ENCODE measurements at places on chromosomes 1 and 21.
A peak's percentile ranks its signal among the peaks of the same experiment; 100 is the strongest.

- DNase-seq, result no peak
Measured at GRCh38 chr1:215704089-215704860, 137.2 kb downstream of the KCTD3 start.

DNA sequence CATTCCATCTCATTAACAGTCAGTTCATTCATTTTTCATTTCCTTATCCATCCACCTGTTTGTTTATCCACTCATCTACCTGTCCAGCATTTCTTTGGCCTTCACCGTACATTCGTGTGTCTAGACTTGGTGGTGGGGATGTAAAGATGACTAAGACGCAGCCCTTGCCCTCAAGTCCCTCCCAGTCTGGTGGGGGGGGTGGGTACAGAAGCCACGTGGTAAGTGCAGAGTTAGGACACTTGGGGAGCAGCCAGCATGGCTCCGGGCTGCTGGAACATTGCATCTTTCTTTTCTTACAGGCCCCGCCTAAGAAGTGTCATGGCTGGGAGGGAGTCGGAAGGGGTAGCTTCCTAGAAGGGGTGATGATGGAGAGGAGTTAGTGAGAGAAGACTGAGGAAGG is 17.2 kb downstream of the KIF26B start:
- no peak for DNase-seq

DNA sequence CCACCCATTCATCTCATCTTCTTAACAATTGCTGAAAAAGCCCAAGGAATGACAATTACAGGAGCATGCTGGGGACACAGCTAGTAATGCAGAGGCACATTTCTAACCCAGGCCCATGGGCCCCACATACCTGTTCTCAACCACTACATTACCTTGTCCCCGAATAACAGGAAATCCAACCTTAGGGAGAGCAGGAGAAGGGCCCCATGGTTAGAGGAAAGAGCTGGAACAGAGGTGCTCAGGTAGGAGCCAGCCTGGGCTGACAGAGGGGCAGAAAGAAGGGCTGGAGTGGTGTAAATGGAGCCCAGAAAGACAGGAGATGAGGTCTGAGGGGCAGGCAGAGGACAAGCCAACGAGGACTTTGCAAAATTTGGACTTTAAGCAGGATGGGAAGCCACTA is 11.4 kb upstream of the S100A8 start:
- DNase-seq, result no peak

GRCh38 chr1:153832293-153832692 is 57.1 kb downstream of the SLC27A3 start:
- DNase-seq, result no peak

DNA sequence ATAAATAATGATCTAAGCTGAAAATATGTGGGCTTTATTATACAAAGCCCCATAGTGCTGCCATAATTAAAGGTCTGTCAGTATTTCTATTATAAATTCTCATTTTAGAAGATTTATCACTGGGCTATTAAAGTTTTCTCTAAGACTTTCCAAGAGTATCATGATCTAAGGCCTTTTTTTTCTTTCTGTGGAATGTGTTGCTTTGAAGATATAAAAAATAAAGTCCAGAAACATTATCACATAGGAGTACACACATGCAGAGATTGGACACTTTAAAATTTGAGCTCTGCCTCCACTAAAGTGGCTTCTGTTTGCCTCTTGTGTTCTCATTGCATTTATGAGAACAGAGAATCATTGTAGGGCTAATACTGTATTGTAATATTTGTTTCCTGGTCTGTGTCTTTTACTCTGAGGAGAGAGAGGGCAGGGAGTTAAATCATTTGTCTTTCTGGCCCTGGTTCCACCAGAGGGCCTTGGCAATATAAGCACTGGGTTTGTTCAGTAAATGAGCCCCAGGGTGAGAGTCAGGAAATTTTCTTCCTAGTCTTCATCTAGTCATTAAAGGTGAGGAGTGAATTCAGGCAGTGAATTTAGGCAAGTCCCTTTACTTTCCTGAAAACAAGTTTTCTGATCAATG is 70.2 kb downstream of the NFIA start:
- DNase-seq, result no peak

GRCh38 chr1:53728702-53729455 is 10.1 kb downstream of the GLIS1 start:
- no peak for DNase-seq

GRCh38 chr1:71577451-71578131 is 496.8 kb upstream of the ZRANB2 start:
- no peak for DNase-seq

- no peak for DNase-seq
Measured at GRCh38 chr1:164473544-164473943, 85.4 kb upstream of the PBX1 start.

DNA sequence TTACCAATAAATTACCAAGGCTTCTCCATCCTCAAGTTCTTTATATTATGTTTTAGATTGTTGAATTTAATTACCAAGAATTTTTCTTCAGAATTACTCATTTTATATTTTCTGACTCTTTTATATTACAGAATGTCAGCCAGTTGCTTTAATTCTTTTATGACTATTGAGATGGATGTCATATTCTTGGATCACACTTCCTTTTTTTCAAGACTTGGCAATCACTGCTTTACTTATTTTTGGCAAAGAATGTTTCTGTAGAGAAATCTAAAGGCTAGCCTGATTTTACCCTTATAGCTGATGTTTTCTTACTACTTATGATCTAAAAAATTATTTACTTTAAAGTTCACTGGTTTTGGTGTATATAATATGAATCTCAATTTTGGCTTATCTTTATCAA is 721.1 kb upstream of the TMPRSS15 start:
- no peak for DNase-seq

DNA sequence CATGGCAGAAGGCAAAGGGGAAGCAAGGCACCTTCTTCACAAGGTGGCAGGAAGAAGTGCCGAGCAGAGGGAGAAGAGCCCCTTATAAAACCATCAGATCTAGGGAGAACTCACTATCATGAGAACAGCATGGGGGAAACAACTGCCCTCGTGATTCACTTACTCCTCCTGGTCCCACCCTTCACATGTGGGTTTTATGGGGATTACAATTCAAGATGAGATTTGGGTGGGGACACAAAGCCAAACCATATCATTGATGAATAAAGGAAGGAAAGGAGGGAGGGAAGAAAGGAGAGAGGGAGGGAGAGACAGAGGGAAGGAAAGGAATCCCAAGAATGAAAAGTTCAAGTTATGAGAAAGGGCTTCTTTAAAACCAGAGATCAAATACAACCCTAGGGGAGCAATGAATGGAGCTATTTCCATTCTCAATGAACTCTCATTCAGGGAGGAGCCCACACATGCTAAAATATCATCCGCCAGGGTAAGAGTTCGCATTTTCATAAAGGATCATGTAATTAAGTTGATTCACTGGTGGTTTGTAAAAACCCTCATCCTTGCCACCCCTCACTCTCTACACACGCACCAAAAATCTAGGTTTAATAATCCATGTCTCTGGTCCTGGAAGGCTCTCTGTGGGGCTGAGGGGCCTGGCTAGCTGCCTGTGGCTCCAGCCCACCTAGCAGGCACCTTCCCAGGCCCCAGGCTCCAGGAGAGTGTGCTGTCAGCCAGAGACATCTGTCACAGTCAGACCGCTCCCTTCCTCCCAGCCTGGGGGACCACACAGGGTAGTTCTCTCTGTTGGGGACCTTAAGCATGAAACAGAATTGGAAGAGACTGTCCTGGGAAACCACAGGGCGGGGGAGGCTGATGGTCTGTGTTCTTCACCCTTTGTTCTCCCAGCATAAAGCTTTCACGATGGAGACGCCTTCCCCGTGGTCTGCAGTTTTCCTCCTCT is 94.0 kb downstream of the CCDC185 start:
- no peak for DNase-seq

DNA sequence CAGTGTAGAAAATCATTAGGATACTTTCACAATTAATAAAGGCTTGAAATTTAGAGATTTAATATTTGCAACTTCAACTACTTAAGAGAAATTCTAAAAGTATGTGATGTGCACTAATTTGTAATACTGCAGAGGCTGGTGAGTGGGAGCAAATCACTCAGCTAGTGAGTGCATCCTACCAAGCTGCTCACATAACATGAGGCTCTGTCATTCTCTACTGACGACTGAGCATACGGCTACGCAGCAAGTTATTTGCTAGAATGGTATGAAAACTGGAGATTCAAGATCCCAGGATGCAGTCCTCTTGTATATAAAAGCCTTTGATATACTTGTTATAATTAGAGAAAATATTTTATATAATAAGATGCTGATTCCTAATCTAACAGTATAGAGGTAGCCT is 90.1 kb downstream of the ATP1B1 start:
- no peak for DNase-seq

DNA sequence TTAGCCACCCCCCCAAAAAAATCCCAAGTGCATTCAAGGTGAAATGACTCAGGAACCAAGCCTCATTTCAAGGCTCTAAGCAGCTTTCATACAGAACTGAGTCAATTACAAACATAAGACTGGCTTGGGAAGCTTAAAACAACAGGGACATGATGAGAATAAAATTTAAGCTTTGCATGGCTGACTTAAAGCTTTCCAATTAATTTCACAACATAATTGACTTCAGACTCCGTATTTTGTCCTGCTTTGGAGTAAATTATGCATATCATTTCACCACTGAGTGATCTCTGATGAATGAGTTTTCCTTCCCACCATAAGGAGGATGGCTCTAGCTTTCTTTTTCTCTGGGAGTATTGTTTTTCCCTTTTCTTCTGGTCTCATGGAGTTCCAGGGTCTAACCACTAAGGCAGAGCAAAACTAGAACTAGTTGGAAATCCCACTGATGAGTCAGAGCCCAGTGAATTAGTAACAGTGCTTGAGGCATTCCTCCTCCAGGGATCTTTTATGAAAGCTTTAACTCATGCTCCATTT is 72.8 kb downstream of the XCL2 start:
- peak; percentile 98 for DNase-seq

DNA sequence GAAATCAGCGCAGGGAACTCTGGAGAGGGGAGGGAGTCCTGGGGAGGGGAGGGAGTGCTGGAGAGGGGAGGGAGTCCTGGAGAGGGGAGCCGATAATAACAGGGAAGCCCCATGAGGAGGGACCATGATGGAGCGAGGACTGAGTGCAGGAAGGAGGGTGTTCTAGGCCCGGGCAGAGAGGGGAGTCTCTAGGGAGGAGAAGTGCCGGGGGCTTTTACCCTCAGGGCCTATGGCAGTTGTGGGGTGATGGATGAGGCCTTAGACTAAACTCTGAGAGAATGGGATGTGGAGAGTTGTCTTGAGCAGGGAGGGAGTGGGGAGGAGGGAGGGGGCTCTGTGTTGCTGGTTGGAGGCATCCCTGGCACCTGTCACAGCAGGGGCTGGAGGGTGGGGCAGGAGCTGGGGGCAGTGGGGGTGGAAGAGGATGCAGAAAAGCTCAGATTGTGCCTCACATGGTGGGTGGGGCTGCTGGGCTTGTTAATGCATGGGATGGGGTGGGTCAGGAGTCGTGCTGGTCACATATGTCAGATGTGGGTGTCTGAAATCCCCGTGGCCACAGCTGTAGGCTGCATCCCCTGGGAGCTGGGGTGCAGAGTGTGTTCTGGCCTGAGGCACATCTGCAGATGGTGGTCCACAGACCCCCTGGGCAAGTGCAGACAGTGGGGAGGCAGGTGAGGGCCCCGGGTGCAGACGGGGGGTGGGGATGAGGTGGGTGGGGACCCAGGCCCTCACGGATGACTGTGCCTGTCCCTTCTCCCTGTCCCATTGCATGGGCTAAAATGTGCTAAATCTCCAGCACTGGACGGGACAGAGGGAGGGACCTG is 88.4 kb upstream of the COL6A1 start:
- DNase-seq, result no peak

GRCh38 chr21:38315122-38315521 is 58.3 kb downstream of the KCNJ15 start:
- DNase-seq, result no peak

GRCh38 chr1:226704169-226704937 is 34.7 kb downstream of the ITPKB start:
- no peak for DNase-seq

GRCh38 chr1:151444783-151445177 is 14.5 kb downstream of the POGZ start:
- no peak for DNase-seq

DNA sequence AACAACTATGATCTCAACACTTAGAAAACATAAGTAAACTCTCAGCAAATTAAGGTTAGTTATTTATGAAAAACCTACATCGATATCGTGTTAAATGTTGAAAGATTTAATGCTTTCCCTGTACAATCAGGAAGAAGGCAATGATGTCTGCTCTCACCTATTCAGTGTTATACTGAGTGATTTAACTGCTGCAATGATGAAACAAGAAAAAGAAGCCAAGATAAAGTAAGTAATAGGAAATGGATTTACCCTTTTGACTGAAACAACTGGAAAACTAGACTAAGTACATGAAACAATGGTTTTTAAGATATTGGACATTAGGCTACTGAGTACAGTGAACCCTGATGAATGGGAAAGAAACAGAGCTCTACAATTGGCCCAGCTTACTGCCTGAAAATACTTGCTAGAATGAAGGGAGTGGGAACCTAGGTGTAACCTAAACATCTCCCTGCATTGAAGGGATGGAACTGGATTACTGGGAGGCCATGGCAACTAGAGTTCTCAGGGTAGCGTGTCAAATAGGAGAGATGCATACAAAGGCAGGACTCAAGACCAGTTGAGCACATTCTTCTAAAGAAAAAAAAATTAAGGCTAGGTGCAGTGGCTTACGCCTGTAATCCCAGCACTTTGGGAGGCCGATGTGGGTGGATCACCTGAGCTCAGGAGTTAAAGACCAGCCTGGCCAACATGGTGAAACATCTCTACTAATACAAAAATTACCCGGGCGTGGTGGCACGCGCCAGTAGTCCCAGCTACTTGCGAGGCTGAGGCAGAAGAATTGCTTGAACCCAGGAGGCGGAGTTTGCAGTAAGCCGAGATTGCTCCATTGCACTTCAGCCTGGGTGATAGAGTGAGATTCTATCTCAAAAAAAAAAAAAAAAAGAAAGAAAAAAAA is 37.3 kb downstream of the SNRPE start:
- DNase-seq, result no peak

GRCh38 chr1:236980673-236981072 is 23.6 kb downstream of the MT1HL1 start:
- DNase-seq, result no peak

DNA sequence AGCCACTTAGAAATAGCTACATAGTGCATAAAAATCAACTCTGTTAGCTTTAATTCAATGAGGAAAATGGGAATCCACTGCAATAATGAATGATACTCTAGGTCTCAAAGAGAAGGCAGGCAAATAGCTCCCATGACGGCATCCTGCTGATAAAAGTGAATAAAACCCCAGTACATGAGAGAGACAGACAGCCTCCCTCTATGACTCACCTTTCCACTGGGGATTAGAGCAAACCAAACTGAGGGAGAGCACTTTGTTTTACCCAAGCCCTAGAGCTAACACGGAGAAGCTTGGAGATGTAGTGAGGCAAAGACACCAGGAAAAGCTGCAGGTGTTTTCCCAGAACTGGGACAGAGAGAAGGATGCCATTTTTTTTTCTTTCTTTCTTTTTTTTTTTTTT is 621.9 kb downstream of the LRRIQ3 start:
- DNase-seq, result no peak
